ENCODE measurements at places on chromosomes 12 and 14.

DNA sequence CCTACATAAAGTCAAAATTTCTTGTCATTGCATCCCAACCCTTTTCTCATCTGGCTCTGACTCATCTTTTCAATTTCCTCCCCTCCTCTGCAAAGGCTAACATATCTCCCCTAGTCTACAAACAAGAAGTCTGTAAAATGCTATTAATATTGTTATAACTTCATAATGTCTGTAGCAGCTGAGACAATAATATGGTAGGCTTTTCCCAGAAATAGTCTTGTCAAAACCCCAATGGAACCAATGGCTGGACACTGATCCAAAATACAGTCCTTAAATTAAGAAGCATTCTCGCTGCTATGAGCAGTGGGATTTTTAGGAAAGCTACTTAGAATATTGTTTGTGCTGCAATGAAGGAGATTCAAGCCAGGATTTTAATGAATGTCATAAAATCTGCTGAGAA, 131.4 kb downstream of the KLHL28 start:
- DNase-seq: no peak

DNA sequence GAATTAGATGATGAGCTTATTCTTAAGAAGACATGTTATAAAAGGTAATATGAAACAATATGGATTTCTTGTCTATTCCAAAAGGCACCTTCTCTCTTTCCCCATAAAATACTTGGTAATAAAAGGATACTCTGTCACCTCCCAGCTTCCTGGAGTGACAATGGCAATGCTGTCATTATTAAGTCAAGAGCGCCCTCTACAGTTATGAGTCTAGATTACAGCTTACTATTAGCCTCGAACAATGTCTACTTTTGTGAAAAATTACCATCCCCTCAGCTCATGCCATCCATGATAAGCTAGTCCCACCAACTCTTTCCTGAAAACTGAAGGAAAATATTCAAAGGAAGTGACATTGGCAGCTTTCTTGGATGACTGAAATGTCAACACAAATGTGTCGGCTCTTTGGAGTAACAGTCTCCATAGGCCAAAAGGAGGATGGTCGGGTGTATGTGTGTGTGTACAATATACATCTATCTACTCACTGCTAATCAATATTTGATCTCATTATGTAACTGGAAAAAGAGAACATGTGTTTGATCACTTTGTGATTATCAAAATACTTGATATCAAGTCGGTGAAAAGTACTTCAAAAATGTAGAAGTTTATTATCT, 48.7 kb upstream of the CDKN3 start:
- DNase-seq: peak; percentile 50

DNA sequence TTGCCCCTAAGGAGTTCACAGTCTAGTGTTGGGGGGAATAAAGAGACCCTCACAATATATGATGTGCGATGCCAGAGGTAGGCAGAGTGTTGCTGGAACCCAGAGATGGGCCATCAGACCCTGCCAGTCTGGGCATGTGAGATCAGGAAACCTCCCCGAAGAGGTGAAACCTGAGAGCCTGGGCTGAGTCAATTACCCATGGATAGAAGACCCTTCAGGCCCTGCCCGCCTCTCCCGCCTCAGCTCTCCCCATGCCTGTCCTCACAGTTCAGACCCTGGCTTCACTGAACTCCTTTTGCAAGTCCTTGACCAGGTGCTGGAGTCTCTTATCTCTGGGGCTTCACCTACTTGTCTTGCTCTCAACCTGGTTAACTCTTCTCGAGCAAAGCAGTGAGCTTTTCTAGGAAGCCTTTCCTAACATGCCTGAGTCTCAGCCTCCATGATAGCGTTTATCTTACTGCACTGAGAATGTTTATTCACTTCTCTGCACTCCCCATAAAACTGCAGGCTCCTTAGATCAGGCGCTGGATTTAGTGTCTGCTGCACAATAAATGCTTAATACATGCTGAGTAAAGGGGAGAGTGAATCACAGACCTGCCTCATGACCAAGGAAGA, 19.6 kb downstream of the ALDH1L2 start:
- DNase-seq: no peak

DNA sequence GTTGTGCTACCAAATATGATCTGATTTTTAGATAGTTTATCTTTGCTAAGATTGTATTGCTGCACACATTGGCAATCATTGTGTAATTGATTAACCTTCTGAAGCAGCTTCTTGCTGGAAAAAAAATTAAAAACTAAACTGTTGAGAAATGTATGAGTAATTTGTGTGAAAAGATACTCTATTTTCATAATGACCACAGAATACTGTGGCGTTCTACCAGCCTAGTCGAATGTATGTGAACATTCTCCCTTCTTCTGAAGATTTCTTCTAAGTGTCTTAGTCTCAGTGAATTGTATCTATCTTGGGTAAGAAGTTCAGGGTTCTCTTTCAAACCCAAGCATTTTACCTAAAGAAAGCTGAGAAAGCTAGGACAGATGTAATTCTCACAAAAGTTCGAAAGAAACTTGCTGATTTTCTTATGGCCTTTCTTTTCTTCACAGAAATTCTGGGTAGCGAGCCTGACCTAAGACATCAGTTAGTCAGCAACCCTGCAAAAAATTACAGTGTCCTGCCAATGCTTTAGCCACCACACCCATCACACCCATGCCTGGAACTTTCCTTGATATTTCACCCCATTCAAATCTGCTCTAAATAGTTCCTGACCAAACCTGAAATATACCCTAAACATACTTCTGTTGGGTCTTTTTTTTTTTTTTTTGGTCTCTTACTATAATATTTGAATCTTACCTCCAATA, 27.1 kb upstream of the C12orf71 start:
- DNase-seq: no peak

- peak; percentile 57 for DNase-seq
Observed at GRCh38 chr14:101120641-101121507, 217.4 kb upstream of the RTL1 start.

DNA sequence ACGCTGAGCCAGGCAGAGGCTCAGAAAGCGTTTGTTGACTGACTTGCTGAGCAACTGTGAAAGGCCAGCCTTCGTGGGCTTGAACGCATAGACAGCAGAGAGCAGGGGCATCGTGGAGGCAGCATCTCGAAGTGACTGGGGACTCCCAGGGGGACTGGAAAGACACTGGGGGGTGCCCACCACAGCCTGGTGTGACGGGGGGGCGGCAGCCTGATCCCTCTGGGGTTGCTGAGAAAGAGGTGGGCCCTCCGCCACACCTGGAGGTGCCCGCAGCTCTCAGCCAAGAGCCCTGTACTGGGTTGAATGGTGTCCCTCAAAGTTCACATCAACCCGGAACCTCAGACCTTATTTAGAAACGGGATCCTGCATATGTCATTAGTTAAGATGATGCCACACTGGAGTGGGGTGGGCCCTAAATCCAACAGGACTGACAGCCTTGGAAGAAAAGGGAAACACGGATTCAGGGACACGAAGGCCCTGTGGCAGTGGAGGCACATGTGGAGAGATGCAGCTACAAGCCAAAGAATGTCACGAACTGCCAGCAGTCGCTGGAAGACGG, 84.6 kb downstream of the RFLNA start:
- no peak for DNase-seq

- DNase-seq: no peak
Observed at GRCh38 chr12:13229504-13229903, 33.0 kb downstream of the EMP1 start.

DNA sequence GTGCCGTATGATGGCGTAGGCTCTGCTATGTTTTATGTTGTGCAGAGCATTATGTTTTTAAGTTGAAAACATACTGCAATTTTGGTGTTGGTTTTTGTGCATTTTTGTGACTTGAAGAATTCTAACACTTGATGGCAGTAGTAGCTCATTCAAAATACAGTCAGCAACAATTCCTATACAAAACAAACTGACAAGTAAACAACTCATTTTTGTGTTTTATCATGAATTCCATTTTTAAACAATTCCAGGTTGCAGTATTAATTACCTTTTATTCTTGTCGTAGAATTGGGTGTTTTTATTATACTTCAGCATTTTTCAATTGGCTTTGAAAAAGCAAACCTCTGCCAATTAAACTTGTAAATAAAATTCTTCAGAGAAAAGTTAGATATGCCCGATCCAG, 4.1 kb upstream of the CCER1 start:
- DNase-seq: no peak

DNA sequence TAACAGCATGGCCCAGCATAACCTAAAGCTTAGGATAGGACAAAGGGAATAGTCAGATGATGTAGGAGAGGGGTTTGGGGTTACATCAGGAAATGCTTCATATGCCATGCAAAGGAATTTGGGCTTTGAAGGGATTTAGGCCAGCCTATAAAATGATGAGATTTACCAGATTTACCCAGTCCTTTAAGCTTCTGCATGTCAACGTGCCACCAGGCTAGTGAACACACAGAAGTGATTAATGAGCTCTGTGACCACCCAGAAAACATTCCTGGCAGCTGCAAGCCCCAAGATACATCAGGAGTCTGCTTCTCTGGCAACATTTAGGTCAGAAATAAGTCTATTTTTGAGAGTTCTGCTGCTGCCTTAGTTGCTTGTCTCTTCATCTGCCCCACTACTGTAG, 118.3 kb downstream of the LRIG3 start:
- DNase-seq: no peak

DNA sequence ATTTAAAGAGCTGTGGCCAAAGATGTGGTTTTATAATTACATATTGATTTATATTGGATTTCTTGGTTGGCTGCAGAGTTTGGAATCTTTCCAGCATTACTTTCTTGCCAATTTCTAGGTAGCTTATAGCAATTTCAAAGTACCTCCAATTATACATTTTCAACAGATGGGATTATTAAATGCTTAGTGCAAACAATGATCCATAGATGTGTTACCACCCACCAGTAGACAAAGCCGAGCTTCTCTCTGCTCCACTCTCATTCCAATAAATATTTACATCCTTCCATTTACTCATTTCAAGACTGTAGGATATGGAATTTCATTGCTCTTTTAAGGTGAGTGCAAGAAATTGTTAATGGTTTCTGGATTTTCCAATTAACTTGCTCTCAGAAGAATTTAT, 21.6 kb upstream of the TMCC3 start:
- DNase-seq: no peak

DNA sequence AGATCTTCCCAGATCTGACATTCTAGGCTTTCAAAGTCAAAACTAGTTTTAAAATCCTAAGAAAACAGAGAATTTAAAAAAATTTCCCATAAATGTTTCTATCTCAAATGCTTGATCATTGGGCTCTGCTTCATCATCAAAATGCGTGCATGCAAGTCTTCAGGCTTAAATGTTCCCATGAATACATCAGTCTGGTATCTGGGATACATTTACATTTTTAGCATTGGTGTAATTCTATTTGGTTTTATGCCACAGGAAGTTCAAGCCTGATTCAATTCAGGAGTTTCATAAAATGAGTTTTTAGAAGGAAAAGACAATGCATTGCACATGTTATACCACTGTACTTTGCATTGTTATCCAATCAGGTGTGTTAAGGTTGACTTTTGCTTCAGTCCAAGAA, 336.4 kb downstream of the PCNX1 start:
- DNase-seq: no peak

GRCh38 chr12:64826234-64826633, 1.8 kb downstream of the TBC1D30 start:
- peak; percentile 18 for DNase-seq

- no peak for DNase-seq
Observed at GRCh38 chr12:131905630-131906091, 11.2 kb downstream of the ULK1 start.

- no peak for DNase-seq
Observed at GRCh38 chr12:127655691-127656090, 611.3 kb upstream of the TMEM132C start.

DNA sequence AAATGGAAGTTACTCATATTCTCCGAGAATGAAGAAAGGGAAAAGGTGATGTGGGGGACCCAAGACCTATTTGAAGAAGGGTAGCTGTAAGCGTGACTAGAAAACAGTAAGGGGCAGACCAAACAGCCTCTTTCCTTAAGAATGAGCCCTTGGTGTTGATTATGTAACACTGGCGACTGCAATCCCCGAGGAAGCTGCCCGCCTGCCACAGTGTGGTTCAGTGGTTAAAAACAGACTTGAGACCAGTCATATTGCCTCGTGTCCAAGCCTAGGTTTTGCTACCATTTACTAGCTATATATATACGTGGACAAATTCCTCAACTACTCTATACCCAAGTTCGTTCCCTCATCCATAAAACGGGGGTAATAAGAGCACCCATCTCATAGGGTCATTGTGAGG, 49.1 kb downstream of the SSPN start:
- no peak for DNase-seq

DNA sequence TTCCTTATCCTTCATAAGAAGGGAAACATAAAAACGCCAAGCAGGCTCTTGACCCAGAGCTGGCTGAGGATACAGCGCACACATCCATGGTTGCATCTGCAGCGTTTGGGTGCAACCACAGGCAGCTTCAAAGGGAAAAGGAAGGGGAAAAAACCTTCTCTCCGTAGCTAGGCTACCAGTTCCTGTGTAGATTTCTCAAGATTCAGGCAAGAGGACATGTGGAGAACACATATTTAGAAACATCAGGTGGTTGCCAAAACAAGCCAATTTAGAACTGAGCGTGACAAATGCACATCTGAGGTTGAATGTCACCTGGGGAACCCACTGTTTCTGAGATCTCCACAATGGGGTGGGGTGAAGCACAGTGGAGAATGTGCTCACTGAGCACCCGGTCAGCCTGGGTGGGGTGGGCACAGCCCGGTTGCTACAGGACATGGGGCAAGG, 78.3 kb upstream of the BDKRB2 start:
- DNase-seq: no peak

DNA sequence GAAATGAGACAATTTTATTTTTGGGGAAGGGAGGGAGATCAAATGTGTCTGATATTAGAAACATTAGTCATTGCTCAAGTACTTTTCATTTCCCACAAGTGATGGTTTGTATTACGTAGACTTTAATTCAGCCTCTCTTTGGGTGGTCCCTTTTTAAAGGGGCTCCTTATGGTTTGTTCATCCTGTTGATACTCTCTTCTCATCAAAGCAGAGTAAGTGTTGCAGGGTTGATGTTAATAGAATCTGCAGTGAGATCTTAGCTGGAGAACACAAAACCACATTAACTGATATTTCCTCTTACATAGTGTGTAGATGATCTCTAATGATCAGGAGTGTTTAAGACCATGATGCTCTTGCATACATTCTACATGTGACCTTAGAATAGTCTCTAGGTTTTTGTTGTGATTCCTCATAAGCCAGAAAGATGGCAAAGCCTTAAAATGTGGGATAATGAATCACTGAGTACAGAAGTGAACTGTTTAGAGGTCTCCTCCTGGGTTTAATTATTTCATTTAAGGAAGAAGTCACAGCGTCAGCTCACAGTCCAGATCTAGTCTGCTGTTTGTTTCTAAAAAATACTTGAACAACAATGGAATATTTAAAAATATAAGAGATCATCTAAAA, 87.4 kb upstream of the PTPRR start:
- no peak for DNase-seq

- DNase-seq: no peak
Observed at GRCh38 chr12:21813125-21813524, 38.6 kb upstream of the KCNJ8 start.

- DNase-seq: no peak
Observed at GRCh38 chr12:91923864-91924263, 221.8 kb downstream of the BTG1 start.

Data from HT1080 (cell line).